ENCODE measurements at places on chromosomes 2 and 18.

DNA sequence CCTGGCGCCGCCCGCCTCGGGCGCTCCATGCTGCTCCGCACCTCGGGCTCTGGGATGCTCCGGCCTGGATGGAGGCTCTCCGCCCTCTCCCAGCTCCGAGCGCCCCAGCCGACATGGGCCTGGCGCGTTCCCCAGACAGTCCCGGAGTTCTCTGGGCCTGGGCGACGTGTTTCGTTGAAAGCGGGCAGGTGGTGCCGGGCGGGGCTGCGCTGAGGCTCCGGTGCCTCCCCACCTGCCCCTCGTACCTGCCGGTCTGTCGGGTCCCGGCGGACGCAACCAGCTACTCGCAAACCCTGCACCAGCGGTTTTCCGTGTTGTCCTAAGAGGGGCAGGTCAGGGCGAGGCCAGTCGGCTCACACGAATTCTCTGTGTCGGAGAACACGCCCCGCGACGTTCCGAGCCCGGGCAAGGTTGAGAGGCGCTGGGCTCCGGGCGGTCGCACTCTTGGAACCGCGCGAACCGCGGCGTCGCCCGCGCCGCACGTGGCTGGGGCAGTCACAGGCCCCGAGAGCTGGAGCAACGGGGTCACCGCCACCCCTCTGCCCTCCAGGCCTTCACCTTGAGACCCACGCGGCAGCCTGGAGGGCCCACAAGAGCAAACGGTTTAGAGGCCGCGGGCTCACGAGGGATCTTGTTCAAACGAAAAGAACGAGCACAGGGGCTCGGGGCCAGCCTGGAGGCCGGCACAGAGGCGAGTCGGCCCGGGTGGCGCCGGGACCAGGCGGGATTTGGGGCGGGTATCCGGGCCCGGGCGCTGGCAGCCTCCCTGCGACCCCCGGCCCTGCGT, 4.2 kb upstream of the SIX2 start:
- peak; percentile 59 for DNase-seq

DNA sequence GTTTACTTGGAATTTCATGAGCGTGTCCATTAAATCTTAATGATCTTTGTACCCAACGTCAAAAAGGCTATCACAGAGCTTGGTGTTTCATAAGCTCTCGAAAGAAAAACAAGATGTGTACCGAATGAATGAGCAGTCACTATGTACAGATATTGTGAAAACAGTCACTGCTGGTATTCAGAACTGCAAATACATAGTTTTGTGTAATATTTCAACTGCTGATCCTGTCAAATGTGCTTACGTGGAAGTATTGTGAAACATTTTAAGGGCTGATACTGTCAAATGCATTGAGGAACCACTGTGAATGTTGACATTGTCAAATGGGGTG, 184.2 kb upstream of the KLHL29 start:
- DNase-seq = no peak

DNA sequence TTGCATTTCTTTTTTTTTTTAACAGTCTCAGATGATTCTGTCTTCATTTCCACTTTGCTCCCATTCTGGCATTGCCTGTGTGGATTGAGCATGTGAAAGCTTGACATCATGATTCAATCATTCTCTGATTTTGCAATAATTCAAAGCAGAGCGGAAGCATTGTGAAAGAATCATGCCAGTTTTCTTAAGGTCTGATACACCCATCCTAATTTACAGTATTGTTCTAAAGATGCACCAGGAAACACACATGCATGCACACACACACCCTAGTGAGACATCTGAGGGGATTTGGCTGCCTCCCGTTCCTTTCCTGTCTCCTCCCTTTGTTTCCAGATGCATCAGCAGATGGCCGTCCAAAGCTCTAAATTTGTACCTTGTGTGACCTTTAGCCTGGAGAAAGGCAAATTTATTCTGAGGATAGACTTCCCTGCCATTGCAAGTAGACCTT, 97.3 kb downstream of the FMNL2 start:
- DNase-seq = no peak

DNA sequence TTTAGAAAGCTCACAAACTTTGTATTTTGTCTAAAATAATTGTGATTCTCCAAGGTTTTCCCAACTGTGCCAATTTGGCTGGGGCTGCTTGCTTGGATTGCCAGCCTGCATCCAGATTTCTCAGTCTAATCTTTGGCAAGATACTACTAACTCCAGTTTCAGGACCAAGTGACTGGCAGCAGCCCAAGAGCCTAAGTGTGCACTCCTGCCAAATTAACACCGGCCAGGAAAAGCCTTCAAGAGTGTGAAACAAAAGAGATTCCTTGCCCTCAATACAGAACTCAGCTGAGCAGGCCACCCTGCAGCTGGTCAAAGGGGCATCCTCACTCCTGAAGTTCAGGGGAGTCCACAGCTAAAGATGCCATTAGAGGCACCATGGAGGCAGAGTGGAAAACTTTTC, 589.0 kb upstream of the ACVR2A start:
- peak; percentile 6 for DNase-seq

GRCh38 chr2:134198006-134198634, 55.8 kb upstream of the MGAT5 start:
- DNase-seq = no peak

- no peak for DNase-seq
These were observed 253.4 kb downstream of the CYP26B1 start for GRCh38 chr2:71894261-71894660.

DNA sequence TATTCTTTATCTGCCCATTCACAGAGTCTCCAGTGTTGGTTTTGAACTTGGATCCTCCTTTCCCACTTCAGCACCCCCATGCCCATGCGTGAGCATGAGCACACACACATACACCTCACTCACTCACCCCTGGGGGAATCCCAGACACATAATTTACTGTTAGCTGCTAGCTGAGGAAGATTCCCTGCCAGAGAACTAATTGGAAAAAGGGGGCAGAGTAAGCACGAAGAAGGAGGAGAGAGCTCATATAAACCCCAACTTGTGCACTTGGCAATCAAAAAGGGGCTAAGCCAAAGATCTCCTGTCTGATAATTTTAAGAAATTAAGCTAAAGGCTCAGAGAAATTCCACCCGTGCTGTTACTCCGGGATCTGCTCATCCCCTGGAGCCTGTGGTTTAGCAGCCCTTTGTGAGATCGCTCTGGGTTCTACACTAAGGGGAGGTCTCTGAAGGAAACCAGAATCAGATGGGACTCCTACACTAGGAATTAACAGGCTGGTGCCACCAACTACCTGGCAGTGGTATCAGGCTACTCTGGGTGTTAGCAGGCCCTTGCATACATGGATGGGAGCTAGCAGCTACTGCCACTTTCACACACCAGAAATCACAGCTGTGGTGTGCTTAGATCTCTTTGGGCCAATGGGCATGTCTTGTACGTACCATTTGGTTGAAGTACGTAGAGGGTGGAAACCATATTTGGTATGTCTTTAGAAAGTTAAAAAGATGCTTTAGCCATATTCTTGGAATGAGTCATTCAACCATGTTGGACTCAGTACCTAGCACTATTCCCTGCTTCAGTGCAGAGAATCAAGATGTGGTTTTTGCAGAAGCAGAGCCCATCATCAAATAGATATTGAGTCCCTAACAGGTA, 95.6 kb upstream of the SLC14A2 start:
- DNase-seq = no peak

DNA sequence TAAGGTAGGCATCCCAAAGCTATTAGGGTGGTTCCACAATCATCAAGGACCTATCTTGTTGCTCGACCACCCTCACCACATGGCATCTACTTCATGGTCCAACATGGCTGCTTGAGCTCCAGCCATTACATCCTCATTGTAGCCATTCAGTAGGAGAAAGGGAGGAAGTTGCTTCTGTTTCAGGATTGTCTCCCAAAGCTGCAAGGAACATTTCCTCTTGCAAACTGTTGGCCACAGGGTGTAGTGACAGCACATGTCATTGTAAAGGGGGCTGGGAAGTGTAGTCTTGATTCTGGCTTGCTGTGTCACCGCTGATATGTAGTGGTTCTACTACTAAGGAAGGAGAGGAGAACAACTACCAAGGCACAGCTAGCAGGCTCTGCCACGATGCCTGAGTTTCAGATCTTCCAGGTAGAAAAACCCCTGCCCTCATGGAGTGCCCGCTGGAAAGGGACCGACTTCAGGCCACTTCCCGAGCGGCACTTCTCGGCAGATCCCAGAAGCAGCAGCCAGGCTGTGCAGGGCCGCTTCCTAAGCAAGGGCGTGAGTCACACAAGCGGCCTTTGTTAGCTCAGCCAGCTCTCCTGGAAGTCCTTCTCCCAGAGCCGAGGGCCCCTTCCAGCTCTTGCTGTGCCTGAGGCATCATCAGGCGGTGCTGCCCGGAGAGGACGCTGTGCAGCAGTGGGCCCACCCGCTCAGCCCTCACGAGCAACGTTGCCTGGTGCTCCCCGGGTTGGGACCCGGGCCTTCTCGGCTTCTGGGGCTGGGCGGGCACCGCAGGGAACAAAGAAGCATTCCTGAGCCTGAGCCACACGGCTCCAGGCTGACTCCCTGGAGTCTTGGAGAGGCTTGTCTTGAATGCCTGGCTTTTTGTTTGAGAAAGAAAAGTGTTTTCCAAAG, 58.2 kb downstream of the HS6ST1 start:
- peak; percentile 83 for DNase-seq

DNA sequence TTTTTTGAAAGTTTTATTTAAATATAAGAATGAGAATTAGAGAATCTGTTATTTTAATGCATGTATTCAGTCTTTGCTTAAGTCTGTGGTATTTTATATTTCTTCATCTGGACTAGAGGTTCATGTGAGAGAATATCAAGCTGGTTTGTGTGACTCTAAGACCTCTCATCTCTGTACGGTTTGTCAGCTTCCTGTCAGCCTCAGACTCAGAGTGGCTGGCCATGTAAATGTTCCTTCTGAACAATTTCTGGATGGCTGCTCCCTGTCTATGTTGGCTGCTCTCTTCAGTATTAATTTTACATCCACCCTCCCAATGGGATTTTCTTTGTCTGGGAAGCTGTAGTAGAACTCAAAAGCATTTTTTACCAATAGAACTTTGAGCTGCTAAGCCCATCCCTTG, 225.3 kb upstream of the THUMPD2 start:
- no peak for DNase-seq

DNA sequence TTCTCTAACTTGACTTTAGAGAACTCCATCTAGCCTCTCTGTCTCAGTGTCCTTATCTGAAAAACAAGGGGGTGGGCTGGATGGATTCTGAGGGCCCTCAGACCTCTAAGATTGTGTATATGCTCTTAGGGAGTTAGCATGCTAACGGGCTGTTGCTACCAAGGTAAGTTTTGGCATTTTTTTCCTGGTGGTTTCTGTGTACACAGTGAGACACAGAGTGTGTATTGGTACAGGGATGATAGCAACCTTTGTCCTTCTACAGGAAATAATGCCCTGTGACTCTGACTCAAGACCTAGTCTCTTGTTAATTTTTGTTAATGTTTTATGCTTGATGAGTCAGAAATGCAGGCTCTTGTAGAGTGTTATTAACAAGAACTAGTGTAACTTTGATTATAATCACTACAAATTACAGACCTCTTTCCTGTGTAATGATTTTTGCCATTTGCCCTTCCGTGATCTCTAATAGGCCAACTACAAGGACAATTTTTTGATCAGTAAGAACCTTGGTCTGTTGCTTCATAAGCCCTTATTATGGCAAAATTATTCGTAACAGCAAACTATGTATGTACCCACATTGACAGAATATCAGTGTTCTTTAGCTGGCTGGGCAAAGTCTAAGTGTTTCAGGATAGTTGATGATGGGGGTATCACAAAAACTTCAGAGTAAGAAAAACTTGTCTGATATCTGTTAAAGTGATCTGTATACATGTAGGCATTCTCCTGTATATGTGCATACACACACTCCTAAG, 89.7 kb downstream of the SPTBN1 start:
- no peak for DNase-seq

DNA sequence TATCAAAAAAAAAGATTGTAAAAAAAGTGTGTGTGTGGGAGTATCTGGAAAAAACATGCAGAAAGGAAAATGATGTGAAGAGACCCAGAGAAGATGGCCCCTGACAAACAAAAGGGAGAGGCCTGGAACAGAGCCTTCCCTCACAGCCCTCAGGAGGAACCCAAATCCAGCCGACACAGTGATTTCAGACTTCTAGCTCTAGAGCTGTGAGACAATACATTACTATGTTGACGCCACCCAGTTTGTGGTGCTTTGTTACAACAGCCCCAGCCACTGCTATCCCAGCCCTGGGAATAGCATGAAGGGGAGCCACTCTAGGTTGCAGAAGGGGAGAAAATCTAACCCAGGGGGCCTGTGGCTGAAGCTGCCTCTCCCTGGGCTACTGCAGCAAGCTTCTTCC, 59.0 kb upstream of the ZBTB7C start:
- DNase-seq = no peak

DNA sequence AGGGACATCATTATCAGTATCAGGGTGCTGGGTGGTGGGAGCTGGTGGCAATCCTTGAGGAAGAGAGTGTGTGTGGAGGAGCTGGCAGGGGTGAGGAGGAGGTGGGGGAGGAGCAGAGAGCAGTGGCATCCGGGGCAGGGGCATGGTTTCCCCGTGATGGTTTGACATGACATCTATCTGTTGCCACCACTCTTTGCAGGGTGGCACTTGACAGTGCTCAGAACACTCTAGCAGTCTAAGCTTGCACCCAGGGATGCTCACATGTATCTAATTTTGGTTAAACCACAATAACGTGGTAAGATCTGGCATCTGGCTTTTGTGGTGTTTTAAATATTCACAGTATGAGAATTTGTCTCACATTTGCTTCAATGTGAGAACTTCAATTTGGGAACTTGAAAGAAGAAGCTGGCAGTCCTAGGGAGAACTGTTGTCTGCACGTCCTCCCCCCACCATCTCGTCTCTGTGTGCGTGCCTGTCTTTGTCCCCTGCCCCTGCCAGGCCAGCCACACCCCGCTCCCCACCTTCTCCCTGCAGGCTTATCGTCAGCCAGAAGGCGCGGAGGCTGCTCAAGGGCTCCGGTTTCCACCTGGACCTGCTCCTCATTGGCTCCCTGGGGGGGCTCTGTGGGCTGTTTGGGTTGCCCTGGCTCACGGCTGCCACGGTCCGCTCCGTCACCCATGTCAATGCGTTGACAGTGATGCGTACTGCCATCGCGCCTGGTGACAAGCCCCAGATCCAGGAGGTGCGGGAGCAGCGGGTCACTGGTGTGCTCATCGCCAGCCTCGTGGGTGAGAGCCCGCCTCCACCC, 11.7 kb downstream of the SLC4A3 start:
- DNase-seq = no peak

DNA sequence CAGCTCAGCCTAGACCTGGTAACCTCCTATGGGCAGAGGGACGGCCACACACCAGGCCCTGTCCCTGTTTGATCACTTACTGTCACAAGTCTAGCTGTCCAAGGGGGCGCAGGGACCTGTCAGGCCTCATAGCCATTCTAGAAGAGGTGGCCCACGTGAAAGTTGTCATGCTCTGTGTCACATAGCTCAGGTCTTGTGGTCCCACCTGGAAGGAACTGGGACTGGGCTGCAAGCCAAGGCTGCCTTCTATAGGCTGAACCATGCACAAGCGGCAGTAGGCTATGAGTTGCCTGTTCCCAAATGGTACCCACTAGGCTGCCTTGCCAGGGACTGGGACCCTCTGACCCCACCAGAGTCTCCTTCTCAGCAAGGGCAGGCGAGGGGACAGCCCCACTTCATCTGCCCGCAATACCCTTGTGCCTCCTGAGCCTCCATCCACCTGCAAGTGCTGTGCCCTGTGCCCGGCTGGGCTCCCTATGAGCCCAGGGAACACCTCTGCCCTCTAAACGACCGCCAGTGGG, 177.5 kb downstream of the ANAPC1 start:
- DNase-seq = no peak

- peak; percentile 24 for DNase-seq
These were observed 27.3 kb upstream of the NTSR2 start for GRCh38 chr2:11697103-11697871.

All from neural progenitor cell (in vitro differentiated cells).